ENCODE measurements at places on chromosomes 4 and X.

- no peak for DNase-seq
Measured at GRCh38 chr4:21802406-21802805, 146.2 kb downstream of the KCNIP4 start.

DNA sequence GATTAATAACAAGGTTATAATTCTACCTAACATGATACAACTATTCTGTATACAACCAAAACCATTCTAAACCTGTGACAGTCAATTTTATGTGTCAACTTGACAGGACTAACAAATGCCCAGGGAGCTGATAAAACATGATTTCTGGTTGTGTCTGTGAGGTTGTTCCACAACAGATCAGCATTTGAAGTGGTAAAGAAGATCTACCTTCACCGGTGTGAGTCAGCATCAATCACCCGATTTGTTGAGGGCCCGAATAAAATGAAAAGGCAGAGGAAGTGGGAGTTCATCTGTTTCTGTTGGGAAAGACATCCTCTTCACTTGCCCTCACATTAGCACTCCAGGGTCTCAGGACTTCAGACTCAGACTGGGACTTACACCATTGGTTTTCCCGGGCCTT lies 187.9 kb downstream of the MAB21L2 start:
- no peak for DNase-seq

GRCh38 chr4:81506731-81507130 lies 35.0 kb upstream of the RASGEF1B start:
- no peak for DNase-seq

GRCh38 chr4:140697709-140698560 lies 58.2 kb downstream of the TBC1D9 start:
- DNase-seq: no peak

GRCh38 chrX:40736170-40736505 lies 796 bp upstream of the MED14 start:
- no peak for DNase-seq
